ENCODE measurements at places on chromosomes 4 and X.

GRCh38 chr4:106454581-106454980 lies 86.0 kb upstream of the GIMD1 start:
- DNase-seq = no peak

- no peak for DNase-seq
Observed at GRCh38 chr4:78079726-78080430, 22.8 kb downstream of the FRAS1 start.

GRCh38 chrX:154739952-154740465 lies 10.9 kb downstream of the GAB3 start:
- DNase-seq = peak; percentile 53

- no peak for DNase-seq
Observed at GRCh38 chr4:24174602-24175001, 284.8 kb upstream of the PPARGC1A start.

DNA sequence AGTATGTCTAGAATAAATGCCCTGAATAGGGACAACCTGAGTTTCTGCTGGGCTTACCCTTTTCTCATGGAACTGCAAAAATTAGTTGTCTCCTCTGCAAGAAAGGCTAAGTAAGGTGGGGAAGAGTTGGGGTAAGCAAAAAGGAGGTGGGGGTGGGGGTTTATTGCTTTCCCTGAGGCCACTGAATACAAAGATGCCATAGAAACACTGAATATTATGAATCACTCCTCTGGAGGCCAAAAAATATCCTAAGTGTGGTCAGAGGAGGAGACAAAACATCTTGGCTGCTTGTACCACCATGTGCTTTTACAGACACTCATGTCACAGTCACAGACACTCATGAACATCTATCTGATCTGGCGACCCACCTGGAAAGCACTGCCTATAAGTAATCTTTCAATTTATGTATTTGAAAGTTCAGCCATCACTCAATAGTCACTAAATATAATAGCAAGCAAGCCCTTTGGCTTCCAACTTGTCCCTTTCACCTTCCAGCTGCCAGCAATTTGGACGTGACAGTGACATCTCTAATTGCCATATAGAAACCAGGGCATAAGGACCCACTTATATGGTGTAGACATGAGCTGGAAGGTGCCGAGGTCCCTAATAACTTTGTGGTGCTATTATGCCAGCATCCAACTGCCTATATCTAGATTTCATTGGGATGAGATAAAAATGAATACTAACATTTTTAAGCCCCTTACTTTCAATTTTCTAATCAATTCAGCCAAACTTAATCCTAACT lies 122.7 kb upstream of the CBR4 start:
- DNase-seq = no peak

DNA sequence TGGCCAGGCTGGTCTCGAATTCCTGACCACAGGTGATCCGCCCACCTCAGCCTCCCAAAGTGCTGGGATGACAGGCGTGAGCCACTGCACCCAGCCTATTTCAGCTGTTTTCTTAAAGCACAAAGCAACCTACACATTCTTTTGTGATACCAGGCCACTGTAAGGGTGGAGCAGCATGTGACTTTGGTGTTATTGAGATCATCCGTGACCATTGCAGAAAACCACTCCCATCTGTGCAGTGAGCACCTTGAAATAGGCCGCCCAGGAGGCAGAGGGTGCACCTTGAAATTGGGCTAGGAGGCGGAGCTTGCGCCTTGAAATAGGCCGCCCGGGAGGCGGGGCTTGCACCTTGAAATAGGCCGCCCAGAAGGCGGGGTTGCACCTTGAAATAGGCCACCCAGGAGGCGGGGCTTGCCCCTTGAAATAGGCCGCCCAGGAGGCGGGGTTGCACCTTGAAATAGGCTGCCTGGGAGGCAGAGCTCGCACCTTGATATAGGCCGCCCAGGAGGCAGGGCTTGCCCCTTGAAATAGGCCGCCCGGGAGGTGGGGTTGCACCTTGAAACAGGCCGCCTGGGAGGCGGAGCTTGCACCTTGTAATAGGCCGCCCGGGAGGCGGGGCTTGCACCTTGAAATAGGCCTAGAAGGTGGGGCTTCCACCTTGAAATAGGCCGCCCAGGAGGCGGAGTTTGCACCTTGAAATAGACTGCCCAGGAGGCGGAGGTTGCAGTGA lies 9.0 kb upstream of the SLC25A6 start:
- DNase-seq = no peak

DNA sequence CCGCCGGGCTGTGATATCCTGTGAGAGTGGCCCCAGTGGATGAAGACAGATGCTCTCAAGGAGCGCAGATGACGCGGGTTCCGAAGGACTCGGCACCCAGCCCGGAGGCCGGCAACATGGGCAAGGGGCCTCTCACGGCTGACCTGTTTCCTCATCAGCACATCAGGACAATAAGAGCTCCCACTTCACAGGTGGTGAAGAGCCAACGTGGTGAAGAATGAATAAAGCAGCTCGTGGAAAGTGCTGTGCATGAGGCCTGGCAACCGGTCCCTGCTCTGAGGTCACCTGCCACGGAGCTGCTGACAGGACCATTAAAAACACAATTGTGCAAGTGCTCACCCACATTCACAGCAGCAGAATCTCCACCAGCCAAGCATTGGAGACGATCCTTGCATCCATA lies 22.9 kb downstream of the ABLIM2 start:
- DNase-seq = no peak

DNA sequence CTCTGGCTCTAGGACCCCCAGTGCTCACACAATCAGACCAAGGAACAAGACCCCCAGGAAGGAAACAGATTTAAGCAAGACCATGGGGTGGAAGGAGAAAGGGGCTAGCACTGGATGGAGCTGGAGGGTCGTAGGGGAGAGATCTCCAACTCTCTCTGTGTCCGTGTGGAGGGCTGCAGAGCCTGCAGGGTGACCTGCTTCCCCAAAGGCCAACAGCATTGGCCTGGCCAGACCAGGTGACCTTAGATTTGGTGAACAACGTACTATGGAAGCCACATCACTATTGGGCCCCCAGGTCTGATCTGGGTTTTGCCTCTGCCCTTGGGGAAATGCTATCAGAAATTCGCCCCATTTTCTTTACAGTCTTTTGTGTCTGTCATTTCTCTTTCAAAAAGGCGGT lies 26.0 kb downstream of the NLGN3 start:
- DNase-seq = no peak

DNA sequence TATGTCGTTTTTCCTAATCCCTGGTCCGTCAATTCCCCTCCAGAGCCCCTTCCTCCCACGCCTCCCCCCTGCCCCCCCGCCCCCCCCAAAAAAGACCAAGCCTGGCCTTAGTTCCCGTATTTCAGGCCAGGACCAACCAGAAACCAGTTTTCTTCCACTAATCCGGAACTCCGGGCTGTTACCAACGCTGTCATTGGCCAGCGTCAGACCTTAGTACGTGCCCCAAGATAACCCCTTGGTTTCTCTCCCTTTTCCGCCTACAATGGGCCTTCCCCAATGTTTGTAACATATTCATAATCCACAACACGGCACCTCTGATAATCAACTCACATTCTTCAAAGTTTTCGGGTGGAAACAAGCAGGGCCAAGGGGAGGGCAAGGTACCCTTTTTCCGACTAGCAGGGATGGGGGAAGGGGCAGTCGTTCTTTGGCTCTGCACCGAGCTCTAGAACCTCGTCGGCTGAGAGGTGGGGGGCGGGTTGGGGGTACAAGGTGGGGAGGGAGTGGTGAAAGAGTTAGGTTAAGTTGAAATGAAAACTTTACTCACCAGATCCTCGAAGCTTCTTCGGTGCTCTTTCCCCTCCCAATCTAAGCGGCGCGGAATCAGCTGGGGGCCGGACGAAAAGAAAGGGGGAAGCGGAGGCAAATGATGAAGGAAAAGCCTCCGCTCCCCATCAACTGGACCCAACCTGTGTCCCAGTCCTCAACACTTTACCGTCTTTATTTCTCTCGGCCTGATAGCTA lies 1.5 kb downstream of the BRWD3 start:
- DNase-seq = peak; percentile 88

- peak; percentile 97 for DNase-seq
Observed at GRCh38 chr4:128471576-128471975, 184.0 kb upstream of the PGRMC2 start.

GRCh38 chr4:3041192-3042142 lies 32.9 kb downstream of the HTT-AS start:
- peak; percentile 55 for DNase-seq

DNA sequence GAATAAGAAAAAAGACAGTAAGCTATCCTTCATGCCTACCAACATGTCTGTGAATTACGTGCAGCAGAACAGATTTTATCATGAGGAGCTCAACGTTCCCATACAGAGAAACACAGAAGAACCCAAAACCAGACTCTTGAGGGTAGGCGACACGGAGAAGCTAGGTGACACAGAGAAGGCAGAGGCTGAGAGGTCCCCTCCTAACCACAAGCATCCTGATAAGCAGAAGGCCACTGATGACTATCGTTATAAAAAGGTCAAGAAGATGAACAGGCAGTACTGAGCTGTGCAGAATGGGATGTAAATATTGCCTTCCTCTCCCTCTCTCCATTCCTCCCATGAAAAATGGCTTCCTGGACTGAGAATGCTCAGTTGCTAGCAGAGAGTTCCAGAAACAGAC lies 350.2 kb upstream of the BOD1L1 start:
- DNase-seq = peak; percentile 29

DNA sequence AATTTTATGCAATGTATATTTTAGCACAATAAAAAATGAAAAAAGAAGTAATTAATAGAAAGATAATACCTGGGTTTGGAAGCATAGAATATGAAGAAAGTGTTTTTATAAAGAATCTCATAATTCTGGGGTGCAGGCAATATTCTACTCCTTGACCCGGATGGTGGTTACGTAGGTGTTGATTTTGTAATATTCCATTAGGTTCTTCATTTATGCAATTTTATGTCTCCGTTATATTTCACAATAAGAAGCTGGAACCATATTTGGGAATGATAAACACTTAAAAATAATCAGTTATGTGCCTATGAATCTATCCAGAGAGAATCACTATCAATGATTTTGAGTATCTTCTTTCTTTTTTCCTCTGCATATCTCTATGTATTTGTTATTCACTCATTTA lies 38.5 kb downstream of the CHRNA9 start:
- no peak for DNase-seq

DNA sequence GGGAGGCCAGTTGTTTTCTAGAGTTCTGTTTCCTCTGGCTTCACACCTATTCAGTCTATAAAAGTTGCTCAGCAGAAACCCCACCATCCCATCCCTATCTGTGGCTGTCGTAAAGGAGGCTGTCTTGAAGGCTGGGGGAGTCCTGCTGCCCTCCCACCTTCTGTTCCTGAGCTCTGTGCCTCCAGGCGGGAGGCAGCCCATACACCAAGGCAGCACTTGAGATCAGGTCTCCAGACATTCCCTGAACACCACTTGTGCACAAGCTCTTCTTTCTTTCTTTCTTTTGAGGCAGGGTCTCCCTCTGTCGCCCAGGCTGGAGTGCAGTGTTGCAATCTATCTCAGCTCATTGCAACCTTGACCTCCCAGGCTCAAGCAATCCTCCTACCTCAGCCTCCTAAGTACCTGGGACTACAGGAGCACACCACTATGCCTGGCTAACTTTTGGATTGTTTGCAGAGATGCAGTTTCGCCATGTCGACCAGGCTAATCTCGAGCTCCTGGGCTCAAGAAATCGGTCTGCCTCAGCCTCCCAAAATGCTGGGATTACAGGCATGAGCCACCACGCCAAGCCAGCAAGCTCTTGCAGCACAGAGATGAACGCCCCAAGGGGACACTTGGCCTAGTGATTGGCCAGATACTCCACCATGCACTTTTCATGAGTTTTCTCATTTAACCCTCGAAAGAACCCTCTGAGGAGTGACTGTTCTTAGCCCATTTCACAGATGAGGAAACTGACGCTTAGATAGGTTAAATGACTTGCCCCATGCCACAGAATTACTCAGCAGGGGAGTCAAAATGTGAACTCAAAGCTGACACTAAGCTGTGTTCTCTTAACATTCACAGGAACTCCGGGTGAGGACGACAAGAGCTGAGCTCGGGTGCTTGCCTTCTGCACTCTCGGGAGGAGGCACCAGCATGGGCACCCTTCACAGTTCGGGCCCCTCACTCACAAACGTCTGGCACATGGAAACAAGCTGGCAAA lies 55.8 kb upstream of the ENPP6 start:
- no peak for DNase-seq

- no peak for DNase-seq
Observed at GRCh38 chr4:164239976-164240375, 514.0 kb upstream of the SMIM31 start.

- no peak for DNase-seq
Observed at GRCh38 chr4:117378942-117379341, 293.6 kb upstream of the TRAM1L1 start.

DNA sequence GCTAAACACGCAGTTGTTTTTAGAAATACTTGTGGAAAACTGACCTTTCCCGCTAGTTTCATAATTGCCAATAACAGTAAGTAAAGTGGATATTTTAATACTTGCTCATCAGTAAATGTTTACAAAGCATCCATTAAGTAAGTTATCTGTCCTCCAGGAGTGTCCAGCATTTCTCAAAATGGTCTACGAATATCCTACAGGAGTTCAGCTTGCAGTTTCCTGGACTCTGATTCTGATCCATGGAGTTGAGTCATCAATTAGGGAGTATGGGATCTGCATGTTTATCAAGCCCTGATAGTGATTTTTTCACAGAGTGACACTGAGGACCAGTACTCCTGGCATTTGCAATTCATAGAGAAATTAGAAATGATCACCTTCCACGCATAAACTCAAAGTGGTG lies 325.2 kb upstream of the AADAT start:
- no peak for DNase-seq

GRCh38 chr4:40856277-40856839 lies 106.6 kb downstream of the NSUN7 start:
- DNase-seq = no peak

- DNase-seq = no peak
Observed at GRCh38 chrX:133881007-133881406, 104.4 kb downstream of the GPC3 start.

DNA sequence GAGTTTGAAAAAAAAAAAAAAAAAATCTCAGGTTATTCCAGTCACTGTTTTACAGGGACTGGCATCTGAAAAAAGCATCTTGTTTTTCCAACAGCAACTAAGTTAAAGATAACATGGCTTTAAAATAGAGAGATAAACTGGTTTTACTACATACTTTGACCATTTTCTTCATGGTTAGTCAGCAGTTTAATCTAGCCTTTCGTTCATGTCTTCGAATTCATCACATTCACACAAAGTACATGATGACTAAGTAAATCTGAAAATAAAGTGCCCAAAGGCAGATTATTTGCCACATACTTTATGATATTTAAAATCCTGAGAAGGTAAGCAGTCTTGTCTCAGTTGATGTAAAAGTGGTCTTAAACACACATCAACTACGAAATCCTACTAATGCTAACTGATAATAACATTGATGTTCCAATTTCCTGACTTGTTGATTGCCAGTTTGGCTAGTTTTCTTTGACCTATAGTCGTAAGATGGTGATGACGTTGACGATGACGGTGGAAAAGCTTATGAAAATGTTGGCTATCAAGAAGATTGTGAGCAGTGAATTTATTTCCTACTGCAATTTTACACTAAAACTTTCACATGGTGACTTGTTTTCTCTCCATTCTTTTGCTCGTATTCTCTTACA lies 540.5 kb upstream of the BOD1L1 start:
- no peak for DNase-seq
